ENCODE measurements at places on chromosomes 1 and 21.

GRCh38 chr1:36963006-36963405 is 71.3 kb downstream of the GRIK3 start:
- DNase-seq, result no peak

- no peak for DNase-seq
Observed at GRCh38 chr1:89850844-89851415, 30.1 kb downstream of the LRRC8D start.

DNA sequence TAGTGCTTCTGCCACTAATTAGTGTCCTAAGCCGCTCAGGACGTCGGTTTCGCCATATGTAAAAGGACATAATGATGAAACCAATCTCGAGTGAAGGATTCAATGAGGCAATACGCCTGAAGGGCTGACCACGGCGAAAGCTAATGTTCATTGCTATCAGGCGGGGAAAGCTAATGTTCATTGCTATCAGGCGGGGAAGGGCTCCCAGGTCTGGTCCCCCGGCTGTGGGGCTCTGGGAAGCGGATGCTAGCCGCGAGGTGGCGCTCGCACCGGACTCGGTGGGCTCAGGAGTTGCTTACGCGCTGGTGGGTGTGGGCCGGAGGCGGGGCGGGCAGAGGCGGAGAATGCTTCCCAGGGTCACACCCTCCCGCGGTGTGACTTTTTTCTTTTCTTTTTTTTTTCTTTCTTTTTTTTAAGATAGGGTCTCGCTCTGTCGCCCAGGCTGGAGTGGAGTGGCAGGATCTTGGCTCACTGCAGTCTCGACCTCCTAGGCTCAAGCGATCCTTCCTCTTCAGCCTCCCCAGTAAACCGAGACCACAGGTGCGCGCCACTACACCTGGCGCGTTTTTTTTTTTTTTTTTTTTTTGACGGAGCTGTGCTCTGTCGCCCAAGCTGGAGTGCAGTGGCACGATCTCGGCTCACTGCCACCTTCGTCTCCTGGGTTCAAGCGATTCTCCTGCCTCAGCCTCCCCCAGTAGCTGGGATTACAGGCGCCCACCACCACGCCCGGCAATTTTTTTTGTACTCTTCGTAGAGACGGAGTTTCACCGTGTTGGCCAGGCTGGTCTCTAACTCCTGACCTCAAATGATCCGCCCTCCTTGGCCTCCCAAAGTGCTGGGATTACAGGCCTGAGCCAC is 1.1 kb upstream of the PEAR1 start:
- peak; percentile 95 for DNase-seq

DNA sequence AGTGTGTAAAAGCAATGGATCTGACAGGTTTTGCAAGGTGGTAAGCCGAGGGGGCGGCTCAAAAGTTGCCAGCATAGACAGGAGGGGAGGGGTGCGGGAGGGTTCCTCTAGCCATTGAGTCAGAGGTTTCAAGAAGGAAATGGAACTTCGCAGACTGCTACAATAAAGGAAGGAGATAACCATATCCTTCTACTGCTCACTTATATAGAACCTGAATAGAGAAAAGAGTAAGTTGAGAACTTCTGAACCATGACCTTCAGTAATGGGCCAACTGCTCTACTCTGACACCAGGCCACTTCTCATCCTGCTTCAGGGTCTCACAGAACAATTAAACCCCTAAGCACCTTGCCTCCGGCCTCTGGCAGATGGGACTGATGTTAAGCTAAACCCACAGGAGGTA is 26.3 kb upstream of the BCAR3 start:
- DNase-seq, result no peak

GRCh38 chr1:81305997-81306452 is 494.7 kb upstream of the ADGRL2 start:
- DNase-seq, result peak; percentile 93

DNA sequence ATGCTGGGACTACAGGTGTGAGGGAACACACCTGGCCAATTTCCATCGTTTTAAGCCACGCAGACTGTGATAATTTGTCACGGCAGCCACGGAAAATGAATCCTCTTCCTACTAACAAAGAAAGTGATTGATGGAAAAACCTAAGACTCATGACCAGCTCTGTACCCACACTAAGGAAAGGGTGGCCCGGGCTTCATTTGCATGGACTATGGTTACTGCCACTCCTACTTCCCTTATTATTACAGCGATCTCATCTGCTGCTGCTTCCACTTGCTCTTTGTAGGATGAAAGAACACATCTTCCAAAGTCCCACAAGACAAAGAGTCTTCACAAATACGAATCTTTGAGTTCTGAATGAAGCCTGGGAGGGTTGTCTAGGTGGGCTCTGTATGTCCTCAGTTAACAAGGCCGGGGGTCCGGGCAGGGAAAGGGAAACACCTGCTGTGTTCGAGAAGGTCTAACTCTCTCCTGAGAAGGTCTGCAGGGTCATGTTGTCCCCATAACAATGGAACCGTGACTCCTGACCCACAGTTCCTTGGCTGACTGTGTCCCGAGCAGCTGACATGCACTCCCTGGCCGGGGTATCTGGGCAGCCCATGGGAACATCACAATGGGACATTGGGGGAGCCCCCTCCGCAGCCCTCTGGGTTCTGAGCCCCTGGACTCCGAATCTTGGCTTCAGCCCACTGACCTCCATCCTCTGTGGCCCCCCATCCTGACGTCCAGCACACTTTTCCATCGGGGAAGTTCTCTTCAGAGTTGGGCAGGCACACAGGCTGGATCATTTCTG is 13.3 kb upstream of the TFF1 start:
- DNase-seq, result no peak
